ENCODE measurements at places on chromosomes 11 and 22.

- DNase-seq, result no peak
Measured at GRCh38 chr22:30223303-30223702, 23.3 kb downstream of the LIF start.

- no peak for DNase-seq
Measured at GRCh38 chr11:121318848-121319834, 26.6 kb downstream of the SC5D start.

GRCh38 chr11:35916270-35916669 lies 27.6 kb upstream of the LDLRAD3 start:
- DNase-seq, result no peak

- no peak for DNase-seq
Measured at GRCh38 chr11:116424615-116425261, 348.0 kb downstream of the BUD13 start.

- no peak for DNase-seq
Measured at GRCh38 chr11:36564376-36565030, 3.3 kb upstream of the RAG1 start.

DNA sequence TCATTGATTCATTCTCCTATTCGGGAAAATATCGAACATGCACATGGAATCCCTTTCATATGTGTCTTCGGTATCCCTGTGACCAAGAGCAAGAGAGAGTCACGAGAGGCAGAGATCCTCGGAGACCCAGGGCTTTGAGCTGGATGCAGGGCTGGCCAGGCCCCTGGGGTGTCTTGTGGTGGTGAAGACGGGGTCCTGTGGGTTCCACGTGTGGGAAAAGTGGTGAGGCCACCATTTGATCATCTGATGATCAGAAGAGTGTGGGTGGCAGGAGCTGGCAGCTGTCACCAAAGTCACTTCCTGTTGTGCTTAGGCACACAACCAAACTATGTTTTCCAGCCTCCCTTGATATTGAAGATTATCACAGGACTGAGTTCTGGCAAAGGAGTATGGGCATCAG lies 94.0 kb downstream of the BRD1 start:
- no peak for DNase-seq

DNA sequence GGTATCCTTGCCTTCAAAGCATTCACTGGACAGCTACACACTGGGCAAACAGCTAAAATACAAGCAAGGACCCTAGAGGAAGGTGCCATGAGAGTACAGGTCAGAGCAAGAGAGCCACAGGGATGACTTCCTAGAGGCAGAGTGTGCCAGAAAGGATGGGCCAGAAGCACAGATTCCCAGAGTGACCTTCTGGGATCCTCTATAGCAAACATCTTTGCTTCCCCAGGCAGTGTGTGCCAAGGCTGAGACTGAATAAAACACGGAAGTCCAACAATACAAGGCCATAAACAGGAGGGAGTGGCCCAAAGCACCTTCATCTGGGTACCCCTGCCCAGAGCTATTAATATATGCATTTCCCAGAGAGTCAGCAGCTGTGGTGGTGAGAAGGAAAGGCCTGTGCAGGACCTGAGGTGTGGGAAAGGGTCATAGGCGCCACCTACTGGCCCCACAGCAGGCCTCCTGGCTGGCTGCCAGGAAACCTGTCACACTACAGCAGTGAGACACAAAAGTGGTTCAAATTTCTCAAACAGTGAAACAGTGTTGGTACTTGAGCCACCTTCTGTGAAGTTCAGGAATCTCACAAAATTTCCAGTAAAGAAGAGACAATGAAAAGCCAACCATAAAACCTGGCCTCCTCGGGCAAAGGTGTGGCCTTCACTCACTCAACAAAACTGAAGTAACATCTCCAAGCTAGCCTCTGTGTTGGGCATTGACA lies 20.3 kb downstream of the CLPB start:
- DNase-seq, result peak; percentile 54

DNA sequence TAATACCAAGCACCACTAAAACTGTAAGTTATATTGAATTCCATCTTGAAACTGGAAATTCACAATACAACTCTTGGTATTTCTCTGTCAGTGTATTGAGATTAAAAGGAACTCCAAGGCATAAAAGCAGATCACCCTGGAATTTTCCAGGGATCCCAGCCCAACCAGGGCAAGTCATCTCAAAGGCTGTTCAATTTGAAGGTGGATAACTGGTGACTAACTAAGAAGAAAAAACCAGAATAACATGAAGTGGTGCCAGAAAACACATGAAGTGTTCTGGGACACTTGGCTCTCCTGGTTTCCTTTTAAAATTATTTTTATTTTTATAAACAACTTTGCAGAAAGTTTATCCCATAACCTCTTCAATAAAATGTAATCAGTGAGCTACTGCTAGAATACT lies 7.8 kb upstream of the BMAL1 start:
- no peak for DNase-seq

DNA sequence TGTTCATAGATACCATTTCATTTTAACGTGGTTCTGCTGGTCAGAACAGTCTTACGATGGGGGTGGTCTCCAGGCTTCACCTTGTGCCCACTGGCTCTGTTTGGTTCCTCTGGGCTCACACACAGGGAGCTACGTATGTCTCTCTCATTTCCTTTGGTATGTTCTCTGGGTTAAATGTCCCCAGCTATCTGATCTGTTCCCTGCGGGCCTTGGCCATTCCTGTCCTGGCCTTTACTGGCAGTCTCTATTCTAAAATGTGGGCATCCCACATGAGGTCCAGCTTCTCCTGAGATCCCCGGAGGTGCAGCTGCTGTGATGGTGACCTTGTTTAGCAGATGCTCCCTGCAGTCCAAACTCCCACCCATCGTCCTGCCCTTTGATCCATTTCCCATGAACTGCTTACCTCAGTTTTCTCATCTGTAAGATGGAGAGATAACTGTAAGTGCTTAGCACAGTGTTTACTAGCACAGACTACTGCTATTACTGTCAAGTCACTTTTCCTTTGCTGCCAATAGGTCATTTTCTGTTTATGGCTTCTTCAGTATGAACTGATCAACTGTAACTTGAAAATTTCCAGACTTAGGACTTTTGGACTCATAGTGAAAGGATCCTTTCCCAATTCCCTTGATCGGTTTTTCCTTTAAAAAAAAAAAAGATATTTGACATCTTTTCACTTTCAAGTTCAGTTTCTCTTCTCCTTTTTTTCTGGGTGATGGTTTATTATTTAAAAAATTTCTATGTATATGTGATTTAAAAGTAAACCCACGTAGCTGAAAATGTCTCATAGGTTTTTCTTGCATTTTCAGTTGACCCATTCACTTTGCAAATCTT lies 92.9 kb downstream of the PTPRJ start:
- no peak for DNase-seq

- no peak for DNase-seq
Measured at GRCh38 chr11:77412814-77413213, 61.1 kb downstream of the PAK1 start.

DNA sequence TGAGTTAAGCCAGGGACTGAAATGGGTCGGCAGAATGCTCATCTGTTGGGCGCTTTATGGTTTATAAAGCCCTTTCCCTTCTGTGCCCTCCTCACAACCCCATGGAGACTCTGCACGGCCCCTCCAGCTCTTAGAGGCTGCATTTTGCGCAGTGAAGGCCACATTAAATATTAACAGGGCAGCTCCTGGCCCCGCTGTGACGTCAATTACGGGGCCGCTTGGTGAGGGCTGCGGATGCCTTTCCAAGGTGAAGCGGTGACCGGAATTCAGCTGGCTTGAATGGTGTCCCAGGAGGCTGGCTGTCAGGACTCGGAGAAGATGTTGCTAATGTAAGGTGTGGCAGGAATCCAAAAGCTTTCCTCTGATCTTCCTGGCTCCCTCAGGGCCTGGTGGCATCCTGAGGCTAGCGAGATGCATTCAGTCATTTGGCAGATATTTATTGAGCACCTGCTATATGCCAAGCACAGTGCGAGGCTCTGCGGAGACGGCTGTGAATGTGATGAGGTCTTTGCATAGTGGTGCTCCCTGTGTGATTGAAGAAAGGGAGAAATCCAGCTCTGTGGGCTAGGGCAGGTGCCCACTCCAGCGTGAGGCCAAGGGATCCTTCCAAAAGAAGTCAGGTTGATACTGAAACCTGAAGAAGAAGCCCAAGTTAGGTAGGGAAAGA lies 10.4 kb upstream of the YWHAH start:
- DNase-seq, result no peak

DNA sequence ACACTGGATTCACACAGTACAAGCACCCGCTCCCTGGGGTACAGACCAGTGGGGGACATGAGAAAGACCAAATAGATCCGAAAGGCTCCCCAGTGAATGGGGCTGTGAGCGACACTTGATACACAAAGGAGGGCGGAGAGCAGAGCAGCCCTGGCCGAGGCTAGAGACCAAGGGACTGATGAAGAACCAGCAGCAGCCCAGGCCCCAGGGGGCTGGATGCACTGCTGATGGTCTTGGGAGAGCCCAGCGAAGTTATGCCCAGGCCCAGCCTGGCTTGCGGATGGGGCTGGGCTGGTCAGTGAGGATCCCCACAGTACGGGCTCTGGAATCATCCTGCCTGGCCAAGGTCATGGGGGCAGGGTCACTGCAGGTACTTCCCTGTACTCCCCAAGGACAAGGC lies 23.2 kb downstream of the ARHGAP1 start:
- DNase-seq, result no peak

GRCh38 chr22:19853058-19853878 lies 1.4 kb downstream of the GNB1L start:
- no peak for DNase-seq

DNA sequence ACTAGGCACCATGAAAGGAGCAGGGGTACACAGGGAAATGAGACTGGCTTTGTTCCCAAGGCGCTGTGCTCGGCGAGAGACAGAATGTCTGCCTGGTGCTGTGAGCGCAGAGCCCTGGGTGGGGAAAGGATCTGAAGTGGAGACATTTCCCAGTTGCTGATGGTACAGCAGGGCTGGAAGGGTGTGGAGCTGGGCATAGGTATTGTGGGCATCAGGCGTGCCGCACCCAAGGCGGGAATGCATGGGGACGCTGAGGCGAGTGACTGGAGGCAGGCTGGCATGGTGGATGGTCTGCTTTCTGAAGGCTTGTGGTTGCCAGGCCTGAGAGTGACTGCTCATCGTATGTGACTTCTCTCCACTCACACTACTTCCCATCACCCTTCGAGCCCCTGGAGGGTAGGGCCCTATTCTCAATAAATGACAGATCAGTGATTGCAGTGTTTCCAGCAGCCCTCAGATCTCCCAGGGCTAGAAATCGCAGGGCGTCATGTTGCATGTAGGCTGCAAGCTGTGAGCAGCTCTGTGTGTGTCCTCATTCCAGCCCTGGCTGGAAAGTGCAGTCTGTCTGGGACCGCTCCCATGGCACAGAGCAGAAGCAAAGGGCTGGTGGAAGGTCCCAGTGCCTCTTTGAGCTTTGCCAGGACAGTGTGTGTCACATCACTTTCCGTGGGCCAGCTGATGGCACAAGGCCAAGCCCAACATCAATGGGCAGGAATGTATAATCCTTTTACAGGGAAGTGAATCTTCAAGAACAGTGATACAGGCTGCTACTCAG lies 67.7 kb downstream of the TBC1D22A start:
- no peak for DNase-seq

DNA sequence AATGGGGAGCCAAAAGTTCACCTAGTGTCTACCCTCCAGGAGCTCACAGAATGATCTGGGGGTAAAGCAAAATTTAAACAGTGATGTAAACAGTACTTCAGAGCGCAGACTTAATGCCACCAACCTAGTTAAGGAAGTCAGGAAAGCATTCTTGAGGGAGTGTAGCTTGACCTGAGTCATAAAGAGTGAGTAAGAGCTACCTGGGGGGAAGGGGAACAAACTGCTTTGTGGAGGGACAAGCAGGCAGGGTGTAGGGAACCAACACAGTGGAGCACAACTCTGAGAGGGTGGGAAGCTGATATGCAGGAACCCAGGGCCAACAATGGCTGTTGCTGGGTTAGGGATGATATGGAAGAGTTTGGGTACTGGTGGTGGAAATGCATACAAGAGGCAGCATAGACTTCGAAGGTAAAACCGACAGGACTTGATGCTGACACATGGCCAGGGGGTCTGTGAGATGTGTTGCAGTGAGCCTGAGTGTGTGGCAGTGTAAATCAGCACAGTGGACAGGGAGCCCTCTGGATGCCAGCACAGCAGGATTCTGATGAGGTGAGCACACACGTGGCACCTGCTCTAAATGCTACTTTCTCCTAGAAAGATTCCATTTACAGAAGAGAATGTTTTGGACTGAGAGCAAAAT lies 58.3 kb upstream of the CYP2D6 start:
- DNase-seq, result no peak
